GM12878 (cell line): ENCODE measurements at places on chromosomes 6 and 20. TPM values are rescaled to one million over a fixed set of nuclear protein-coding genes. Genes with fewer than 3 reads are reported as not detected.

DNA sequence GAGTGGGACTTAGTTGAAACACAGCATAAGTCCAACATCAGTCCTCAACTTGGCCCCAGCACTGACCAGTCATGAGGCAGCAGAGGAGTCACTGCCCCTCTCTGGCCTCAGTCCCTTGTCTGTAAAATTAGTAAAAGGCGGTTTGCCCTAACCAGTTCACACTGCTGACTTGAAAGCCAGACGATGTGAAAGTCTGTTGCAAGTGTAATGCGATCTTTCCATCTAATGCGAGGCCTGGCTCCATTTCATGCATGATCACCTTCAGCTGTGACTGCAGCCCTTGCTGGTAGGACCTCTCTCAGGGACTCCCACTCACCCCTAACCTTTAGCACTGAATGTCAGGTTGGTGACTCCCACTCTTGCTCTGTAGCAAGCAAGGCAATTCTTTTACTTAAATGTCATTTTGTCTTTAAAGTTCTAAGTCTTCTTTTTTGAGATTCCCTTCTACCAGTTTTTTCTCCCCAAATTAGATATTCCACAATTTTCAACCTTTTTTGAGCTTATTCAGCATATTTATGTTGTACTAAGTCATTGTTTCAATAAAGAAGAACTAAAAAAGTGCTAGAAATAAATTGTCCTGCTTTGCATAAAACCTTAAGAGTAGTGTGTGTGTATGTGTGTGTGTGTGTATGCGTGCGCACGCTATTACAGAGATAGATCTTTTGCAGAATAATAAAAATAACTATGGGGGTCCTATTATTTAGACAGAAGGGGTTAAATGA, 245.5 kb downstream of the PACRG start:
- no peaks in the 10 kb centered on the region for H3K4me1 ChIP-seq
- no peaks in the 10 kb centered on the region for H3K27me3 ChIP-seq
- no peak for DNase-seq
- H3K36me3 ChIP-seq: no peaks in the 10 kb centered on the region
- no peak overlapping the region for H3K27ac ChIP-seq

Gene ADGRF1
- 0.05 and 0.08 TPM in 2 replicates for total RNA-seq

GRCh38 chr6:109687271-109687761, 3.7 kb downstream of the AK9 start:
- H3K27me3 ChIP-seq: no peaks in the 10 kb centered on the region
- H3K27ac ChIP-seq: no peak overlapping the region
- no peak for DNase-seq
- no peak overlapping the region for H3K4me3 ChIP-seq
- no peaks in the 10 kb centered on the region; the same call in 1 of the 2 replicates for H3K4me1 ChIP-seq
- no peaks in the 10 kb centered on the region for H3K36me3 ChIP-seq

- DNase-seq: no peak
- H3K4me1 ChIP-seq: no peaks in the 10 kb centered on the region
Measured at GRCh38 chr6:72950114-72950860, 275.0 kb downstream of the KHDC1L start.

Gene MED23
- total RNA-seq: 18.3 and 19.4 TPM in 2 replicates

Gene SLA2
- total RNA-seq: 1.7 and 2.1 TPM in 2 replicates

GRCh38 chr6:148407372-148407771, 64.7 kb downstream of the SASH1 start:
- H3K36me3 ChIP-seq: no peaks in the 10 kb centered on the region
- no peak for DNase-seq
- H3K4me3 ChIP-seq: no peak overlapping the region
- H3K27me3 ChIP-seq: no peaks in the 10 kb centered on the region
- no peaks in the 10 kb centered on the region for H3K4me1 ChIP-seq

- no peak for DNase-seq
- no peaks in the 10 kb centered on the region for H3K36me3 ChIP-seq
- no peaks in the 10 kb centered on the region for H3K4me1 ChIP-seq
Measured at GRCh38 chr6:142045380-142046278, 87.1 kb upstream of the GJE1 start.

DNA sequence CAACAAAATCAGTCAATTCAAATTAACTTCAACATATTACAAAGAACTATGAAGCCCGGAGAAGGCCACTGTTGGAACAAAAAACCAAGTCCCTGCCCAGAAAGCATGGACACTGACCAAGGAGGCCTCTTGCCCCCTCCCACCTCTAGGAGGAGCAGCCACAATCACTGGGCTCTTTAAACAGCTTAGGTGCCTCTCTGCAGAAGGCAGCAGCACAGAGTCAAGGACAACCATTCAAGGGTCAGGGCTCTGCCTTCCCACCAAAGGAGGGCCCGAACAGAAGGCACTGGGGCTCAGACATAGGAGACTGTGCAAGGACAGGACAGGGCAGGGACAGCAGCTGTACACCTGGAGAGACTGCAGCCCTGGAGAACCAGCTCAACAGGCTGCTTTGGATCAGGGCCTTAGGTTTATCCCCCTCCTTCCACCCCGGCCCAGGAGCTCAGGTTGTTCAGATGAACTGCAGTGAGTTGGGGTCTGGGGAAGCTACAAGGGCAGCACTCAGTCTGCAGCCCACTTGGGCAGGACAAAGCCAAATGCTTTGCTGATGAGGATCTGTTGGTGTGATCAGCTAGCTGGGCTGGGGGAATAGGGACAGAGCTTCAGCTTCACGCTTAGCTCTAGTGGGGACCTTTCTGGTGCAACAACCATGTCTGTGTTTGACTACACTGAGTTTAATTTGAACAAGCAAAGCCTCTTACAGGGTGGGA, 17.8 kb downstream of the TOMM34 start:
- no peaks in the 10 kb centered on the region for H3K4me1 ChIP-seq
- no peak overlapping the region for H3K27ac ChIP-seq
- H3K4me3 ChIP-seq: no peak overlapping the region
- no peak for DNase-seq
- H3K27me3 ChIP-seq: no peaks in the 10 kb centered on the region

DNA sequence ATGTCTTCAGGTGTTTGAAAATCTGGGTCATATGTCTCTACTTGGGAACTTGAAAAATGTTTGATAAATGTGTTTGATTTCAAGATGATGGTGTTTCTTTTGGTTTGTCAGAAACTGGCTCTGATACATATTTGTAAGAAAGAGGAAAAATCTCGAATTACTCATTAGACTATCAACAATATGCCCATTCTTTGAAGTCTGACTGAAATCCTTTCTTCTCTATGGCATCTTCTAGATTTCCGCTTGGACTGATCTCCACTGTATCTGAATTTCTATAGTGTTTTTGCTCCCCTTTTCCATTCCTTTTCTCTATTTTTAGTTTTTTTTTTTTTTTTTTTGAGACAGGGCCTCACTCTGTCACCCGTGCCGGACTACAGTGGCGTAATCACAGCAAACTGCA, 1096.5 kb downstream of the KIF16B start:
- H3K36me3 ChIP-seq: no peaks in the 10 kb centered on the region
- H3K27me3 ChIP-seq: no peaks in the 10 kb centered on the region
- no peak overlapping the region for H3K4me3 ChIP-seq
- DNase-seq: no peak
- H3K4me1 ChIP-seq: peaks cover 8% of the 10 kb centered on the region; the same call in 1 of the 2 replicates
- H3K27ac ChIP-seq: no peak overlapping the region

Gene RAET1E
- total RNA-seq: not detected in 2 replicates

DNA sequence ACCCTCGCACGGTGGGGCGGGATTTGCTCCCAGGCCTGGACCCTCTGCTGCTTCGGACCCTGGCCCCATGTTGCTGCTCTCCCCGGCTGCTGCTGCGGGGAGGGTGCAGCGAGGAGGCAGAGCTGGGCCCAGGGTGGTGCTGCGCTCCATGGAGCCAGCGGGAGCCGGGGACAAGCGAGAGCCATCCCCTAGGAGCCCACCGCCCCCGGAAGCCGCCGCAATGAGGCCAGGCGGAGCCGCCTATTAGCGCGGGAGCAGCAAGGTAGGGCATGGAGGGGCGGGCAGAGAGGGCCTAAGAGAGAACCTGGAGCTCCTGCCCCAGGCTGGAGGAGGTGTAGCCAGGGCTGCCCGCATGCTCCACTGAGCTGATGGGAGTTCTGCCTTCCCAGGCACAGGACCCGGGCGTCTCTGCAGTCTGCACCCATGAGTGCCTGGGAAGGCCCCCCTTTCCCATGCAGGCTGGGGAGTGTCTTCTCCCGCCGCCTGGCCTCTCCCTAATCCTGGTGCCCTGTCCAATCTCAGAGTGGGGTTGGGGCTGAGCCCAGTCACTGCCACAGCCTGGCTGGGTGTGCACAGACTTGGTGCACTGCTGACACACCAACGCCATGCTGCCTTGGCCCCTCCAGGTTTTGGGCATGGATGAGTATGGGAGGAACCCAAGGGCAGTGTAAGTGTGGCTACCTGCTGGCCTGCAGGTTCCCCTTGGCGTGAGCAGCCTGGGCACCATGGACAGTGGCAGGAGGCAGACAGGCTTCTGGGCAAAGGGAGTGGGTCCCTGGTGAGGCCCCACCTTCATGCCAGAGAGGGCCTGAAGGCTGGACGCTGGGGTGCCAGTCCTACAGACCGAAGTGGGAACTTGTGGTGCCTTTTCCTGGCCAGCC, 360.6 kb upstream of the MAP3K7 start:
- no peak for DNase-seq
- H3K4me1 ChIP-seq: no peaks in the 10 kb centered on the region
- no peaks in the 10 kb centered on the region for H3K36me3 ChIP-seq
- H3K27ac ChIP-seq: no peak overlapping the region
- H3K4me3 ChIP-seq: no peak overlapping the region

DNA sequence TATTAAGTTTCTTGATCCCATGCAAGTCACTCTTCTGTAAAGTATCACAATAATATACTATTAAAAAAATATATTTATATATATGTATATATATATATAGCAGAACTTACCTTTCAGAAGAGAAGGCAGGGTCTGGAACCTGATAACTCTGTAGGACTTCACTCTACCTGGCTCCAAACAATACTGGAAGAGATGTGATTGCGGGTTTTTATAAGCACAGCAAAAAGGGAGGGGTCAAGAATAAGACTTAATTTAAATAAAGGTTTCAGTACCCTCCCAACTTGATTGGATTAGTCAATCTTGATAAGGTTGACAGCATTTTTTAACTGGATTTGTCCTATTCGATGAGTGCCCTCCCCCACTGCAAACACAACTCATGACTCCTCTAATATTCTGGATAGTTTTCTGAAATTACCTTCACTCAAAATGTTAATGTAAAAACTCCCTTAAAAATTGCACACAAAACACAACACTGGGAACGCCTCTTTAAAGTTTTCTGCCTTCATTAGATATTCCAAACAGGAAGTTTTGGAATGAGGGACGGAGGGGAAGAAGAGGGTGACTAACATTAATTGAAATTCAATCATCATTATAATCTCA, 4.0 kb upstream of the ZNF217 start:
- H3K4me1 ChIP-seq: peaks cover 8% of the 10 kb centered on the region; the same call in 1 of the 2 replicates
- no peaks in the 10 kb centered on the region for H3K36me3 ChIP-seq
- no peaks in the 10 kb centered on the region for H3K27me3 ChIP-seq
- no peak for DNase-seq
- no peak overlapping the region for H3K4me3 ChIP-seq

Gene AFG1L
- total RNA-seq: 8.2 and 9.9 TPM in 2 replicates

DNA sequence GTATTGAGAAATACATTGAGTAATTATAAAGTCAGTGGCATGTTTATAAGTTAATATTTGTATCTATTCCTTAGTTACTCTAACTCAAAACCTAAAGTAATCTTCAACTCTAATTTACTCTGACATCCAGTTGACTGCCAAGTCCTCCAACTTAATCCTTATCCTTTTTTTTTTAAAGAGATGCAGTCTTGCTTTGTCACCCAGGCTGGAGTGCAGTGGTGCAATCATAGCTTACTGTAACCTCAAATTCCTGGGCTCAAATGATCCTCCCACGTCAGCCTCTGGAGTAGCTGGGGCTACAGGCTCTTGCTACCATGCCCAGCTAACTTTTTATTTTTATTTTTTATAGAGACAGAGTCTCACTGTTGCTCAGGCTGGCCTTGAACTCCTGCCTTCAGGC, 24.4 kb downstream of the PTPN1 start:
- no peak overlapping the region for H3K27ac ChIP-seq
- H3K36me3 ChIP-seq: peaks cover 3% of the 10 kb centered on the region; the same call in 1 of the 2 replicates
- no peak overlapping the region for H3K4me3 ChIP-seq
- peaks cover 21% of the 10 kb centered on the region for H3K4me1 ChIP-seq
- no peaks in the 10 kb centered on the region for H3K27me3 ChIP-seq

Gene RIMS1
- total RNA-seq: 0.58 and 0.59 TPM in 2 replicates

- no peaks in the 10 kb centered on the region for H3K27me3 ChIP-seq
- H3K36me3 ChIP-seq: no peaks in the 10 kb centered on the region
Measured at GRCh38 chr20:10928841-10929421, 255.1 kb upstream of the JAG1 start.

Gene LZTS3
- 0.44 and 0.48 TPM in 2 replicates for total RNA-seq

DNA sequence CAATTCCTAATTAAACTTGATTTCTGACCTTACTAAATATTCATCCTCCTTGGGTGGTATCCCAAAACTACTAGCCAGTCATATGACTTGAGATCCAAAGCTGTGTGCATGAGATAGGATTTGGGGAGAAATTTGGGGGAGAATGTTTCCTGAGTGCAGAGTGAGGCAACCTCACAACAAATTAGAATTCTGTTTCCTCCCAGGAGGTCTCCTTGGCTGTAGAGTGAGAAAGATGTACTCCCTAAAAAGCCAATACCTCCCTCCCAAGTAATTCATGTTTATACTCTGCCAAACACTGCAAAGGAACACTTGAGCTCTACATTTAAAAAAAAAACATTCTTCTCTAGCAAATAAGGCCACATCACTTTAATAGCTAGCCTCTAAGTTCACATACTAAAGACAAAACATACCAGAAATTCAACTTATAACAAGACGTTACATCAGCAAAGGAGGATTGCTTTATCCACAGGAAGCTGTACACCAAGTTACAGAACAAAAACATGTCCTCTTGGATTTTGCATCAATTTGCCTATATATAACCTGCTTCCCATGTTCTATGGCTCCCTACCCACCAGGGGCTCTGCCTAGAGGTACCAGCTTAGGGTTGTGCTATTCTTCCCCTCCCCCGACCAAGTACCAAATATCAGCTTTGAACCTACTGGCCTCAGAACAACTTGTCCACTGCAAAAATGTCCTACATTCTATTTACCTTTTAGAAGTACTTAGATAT, 15.4 kb upstream of the TMEM30A start:
- DNase-seq: no peak
- H3K27ac ChIP-seq: no peak overlapping the region
- H3K4me3 ChIP-seq: no peak overlapping the region
- no peaks in the 10 kb centered on the region for H3K27me3 ChIP-seq

DNA sequence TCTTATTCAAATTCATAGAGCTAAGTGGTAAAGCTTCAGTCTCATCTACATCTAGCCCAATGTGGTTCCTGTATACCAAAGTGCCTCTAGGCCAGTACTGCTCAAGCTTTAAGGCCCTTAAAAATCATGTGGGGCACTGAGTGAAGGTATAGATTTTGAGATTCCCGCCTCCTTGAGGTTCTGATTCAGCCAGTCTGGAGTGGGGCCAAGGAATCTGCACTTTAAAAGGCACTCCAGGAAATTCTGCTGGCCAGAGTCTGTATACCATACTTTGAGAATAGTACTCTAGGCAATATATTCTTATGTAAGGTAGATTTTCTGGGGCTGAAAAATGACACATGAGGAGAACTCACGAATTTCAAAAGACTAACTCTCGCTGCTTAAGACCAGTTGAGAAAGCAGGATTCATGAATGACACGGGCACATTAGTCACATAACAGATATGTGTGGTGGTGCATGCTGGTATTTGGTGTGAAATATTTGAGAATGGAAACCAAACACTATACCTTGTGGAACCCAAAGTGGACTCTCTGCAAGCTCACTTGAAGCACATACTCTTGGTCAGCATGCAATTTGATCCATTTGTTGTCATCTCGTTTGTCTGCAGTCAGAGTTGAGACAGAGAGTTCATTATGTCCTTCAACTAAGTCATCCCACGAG, 47.6 kb upstream of the SIM1 start:
- no peak for DNase-seq
- no peaks in the 10 kb centered on the region for H3K4me1 ChIP-seq
- no peaks in the 10 kb centered on the region for H3K27me3 ChIP-seq
- peaks cover 7% of the 10 kb centered on the region; the same call in 1 of the 2 replicates for H3K36me3 ChIP-seq

Gene SLC22A2
- total RNA-seq: not detected in 2 replicates

Gene DDRGK1
- total RNA-seq: 40.2 and 55.2 TPM in 2 replicates
